Fibroblast of lung (primary cell): ENCODE measurements at places on chromosomes 5 and 9. TPM values are rescaled to one million over a fixed set of nuclear protein-coding genes. Genes with fewer than 3 reads are reported as not detected.

DNA sequence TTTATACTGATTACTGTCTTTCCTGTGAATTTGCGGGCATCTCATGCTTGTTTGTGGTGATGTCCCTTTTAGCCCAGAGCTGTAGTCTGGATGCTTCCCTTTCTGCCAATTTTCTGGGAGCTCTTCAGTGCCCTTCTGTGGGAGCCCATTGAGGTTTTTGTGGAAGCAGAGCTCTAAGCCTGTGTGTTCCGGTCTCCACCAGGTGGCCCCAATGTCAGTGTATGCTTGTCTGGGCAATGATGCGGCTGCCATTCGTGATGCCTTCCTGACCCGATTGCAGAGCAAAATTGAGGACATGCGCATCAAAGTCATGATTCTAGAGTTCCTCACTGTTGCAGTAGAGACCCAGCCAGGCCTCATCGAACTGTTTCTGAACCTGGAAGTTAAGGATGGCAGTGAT lies 35.1 kb downstream of the SH3GLB2 start:
- DNase-seq = peak; percentile 11

DNA sequence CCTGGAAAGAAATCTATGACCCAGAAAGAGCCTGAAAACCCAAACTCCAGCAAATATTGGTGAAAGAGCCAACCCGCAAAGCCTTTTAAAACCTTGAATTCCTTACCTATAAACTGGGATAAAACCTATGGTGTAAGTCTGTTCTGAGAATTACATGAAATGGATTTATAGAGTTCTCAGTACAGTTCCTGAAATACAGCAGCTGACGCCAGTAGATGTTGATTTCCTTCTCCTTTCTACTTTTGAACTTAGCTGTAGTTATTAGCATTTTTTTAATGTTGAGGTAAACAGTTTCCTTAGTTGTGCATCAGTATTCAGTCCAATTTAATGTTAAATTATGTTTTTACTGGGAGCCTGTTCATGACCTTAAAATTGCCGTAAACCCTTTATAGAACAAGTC lies 3.7 kb downstream of the SPIN1 start:
- no peak for DNase-seq

- no peak for DNase-seq
Measured at GRCh38 chr9:131744720-131745201, 4.9 kb upstream of the RAPGEF1 start.

The SOX30 gene
- polyA plus RNA-seq = 0.02 and 0.05 TPM in 2 replicates

The MCIDAS gene
- not detected in 2 replicates for polyA plus RNA-seq

The PCDHB4 gene
- 0.08 and 0.27 TPM in 2 replicates for polyA plus RNA-seq

GRCh38 chr5:65479527-65479926 lies 2.2 kb downstream of the ADAMTS6 start:
- no peak for DNase-seq

DNA sequence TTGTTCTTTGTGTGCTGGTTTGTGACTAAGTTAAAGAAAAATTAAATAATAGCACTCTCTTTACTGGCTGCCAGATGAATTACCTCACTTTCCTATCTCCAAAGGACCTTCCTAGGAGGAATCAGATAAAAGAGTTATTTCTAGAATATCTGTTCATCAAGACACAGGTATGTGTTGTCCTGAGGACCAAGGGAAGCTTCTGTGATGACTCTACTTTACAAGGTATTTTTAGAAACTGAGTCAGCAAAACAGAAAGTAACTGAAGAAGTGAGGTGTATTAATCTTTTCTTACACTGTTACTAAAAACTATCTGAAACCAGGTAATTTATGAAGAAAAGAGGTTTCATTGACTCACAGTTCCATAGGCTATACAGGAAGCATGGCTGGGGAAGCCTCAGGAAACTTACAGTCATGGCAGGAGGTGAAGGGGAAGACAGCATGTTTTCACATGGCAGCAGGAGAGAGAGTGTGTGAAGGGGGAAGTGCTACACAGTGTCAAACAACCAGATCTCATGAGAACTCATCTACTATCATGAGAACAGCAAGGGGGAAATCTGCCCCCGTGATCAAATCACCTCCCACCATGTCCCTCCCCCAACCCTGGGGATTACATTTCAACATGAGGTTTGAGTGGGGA lies 189.2 kb upstream of the DMAC1 start:
- DNase-seq = no peak

DNA sequence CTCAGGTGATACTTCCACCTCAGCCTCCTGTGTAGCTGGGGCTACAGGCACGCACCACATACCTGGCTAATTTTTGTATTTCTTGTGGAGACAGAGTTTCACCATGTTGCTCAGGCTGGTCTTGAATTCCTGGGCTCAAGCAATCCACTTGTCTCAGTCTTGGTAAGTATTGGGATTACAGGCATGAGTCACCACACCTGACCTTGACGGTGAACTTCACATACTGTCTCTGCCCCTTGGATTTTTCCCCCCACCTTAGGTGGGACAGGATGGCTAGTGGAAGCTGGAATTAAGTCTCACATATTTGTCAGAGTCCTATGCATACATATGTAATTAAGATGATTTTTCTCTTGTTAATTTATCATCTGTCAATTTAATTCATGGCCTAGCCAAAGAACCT lies 20.9 kb upstream of the RFK start:
- DNase-seq = peak; percentile 78

GRCh38 chr9:104911032-104911607 lies 16.8 kb downstream of the ABCA1 start:
- peak; percentile 32 for DNase-seq

The CYSTM1 gene
- polyA plus RNA-seq = 35.8 and 38.4 TPM in 2 replicates

DNA sequence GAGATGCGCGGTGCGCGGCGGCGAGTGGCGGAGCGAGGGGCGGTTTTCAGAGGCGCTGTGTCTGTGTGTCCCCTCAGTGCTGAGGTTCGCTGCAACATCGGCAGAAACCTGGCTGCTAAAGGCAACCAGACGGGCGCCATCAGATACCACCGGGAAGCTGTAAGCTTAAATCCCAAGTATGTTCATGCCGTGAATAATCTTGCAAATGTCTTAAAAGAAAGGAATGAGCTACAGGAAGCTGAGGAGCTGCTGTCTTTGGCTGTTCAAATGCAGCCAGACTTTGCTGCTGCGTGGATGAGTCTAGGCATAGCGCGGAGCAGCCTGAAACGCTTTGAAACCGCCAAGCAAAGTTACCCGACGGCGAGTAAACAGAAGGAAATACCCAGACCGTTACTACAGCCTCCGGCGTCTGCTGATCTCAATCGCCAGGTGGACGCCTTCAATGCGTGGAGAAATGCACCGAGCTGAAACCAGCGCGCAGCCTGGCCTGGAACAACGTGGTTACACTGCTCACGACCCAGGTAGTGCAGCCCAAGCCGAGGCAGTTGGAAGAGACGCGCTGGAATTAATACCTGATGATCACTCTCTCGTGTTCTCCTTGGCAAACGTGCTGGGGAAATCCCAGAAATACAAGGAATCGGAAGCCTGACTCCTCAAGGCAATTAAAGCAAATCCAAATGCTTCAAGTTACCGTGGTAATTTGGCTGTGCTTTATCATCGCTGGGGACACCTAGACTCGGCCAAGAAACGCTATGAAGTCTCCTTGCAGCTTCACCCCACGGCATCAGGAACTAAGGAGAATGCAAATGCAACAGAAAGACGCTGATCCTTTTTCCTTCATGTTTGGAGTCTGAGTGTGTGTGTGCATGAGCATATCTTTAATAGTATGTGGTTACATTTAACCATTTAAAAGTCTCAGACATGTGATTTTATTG lies 15.9 kb downstream of the OR2V1 start:
- peak; percentile 45 for DNase-seq

The GPR21 gene
- polyA plus RNA-seq = 1.2 TPM in 1 of 2 replicates, not detected in the other

- no peak for DNase-seq
Measured at GRCh38 chr5:112720576-112720975, 17.1 kb upstream of the APC start.

GRCh38 chr9:121529237-121529987 lies 29.8 kb upstream of the GGTA1 start:
- DNase-seq = peak; percentile 97

GRCh38 chr5:131392466-131393095 lies 128.7 kb downstream of the CDC42SE2 start:
- no peak for DNase-seq

DNA sequence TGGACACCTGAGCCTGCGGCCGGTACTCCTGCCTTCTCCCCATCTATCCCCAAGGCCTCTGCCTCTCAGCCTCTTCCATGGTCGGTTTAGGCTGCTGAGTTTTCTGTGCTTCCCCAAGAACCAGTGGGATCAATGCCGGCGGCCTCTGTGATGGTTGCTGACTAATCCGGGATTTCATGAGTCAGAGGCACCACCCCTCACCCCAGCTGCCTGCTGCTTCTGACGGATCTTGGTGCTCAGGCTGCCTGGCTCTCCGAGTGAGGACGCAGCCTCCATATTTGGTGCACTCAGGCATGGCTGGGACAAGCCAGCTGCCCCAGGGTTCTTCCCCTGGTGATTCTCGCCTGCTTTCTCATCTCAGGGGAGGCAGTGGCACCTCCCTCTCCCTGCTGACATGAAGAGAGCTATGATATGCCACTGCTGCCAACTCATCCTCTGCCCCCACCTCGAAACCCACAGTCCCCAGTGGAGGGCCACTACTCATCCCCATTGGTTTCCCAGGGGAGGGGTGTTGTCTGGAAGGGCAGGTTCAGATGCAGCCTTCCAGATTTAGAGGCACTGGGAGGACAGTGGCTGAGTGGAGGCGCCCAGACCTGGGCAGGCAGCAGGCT lies 3.3 kb upstream of the MAN1B1 start:
- peak; percentile 97 for DNase-seq

- DNase-seq = no peak
Measured at GRCh38 chr9:92649007-92649406, 20.9 kb downstream of the IPPK start.

- DNase-seq = no peak
Measured at GRCh38 chr5:142015781-142016533, 3.1 kb upstream of the GNPDA1 start.

DNA sequence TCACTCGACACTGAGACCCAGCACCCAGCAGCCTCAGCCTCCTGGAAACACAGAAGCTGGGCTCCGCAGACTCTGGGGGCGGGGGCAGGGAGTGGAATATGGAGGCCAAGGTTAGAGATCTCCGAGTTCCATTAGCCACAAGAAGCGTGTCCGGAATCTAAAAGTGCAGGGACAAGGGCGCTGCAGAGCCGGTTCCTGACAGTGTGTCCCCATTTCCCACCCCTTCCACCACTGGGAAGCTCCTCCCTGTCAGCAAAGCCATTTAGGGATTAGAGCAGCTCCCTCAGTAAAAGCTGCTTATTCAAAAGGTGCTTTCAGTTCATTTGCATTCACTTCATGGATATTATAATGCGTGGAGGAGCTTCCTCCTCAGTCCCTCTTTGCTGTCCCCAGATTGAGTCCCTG lies 74.1 kb upstream of the HSPA9 start:
- DNase-seq = no peak

GRCh38 chr5:179417696-179418095 lies 72.4 kb upstream of the ADAMTS2 start:
- no peak for DNase-seq

DNA sequence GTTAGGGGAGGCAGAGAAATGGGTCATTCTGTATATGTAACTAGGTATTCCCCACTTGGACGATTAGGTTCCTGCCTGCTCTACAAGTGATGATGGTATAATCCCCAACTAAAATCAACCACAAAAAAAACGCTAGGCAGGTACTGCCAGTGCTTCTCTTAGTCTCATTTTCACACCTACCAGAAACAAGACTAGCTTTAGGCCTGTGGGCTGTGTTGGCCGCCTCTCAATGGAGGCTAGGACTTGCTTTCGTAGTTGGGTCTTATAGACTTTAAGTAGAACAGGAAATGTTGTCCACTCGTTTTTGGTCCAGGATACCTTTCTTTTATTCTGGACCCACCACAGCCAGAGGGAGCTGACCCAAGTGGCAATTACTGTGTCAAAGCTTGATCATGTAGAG lies 111.8 kb downstream of the UNC13B start:
- DNase-seq = no peak

- DNase-seq = no peak
Measured at GRCh38 chr5:125337294-125337693, 590.9 kb upstream of the ZNF608 start.

The FAM120A gene
- polyA plus RNA-seq = 85.8 and 92.9 TPM in 2 replicates

DNA sequence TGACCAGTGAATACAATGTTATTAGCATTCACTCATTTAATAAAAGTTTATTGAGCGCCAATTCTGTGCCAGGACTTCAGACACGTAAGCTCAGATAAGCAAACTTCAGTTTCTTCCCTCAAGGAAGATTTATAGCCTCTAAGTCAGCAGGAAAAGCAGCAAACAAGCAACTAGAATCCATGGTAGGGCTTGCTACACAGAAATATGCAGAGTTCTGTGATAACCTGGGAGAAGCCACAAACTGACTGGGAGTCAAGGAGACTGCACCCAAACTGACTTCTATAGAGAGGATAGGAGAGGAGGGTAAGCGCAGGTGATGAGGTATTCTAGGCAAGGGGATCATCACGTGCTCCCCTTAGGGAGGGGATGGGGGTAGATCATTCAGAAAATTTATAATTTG lies 1.4 kb upstream of the OGN start:
- no peak for DNase-seq

DNA sequence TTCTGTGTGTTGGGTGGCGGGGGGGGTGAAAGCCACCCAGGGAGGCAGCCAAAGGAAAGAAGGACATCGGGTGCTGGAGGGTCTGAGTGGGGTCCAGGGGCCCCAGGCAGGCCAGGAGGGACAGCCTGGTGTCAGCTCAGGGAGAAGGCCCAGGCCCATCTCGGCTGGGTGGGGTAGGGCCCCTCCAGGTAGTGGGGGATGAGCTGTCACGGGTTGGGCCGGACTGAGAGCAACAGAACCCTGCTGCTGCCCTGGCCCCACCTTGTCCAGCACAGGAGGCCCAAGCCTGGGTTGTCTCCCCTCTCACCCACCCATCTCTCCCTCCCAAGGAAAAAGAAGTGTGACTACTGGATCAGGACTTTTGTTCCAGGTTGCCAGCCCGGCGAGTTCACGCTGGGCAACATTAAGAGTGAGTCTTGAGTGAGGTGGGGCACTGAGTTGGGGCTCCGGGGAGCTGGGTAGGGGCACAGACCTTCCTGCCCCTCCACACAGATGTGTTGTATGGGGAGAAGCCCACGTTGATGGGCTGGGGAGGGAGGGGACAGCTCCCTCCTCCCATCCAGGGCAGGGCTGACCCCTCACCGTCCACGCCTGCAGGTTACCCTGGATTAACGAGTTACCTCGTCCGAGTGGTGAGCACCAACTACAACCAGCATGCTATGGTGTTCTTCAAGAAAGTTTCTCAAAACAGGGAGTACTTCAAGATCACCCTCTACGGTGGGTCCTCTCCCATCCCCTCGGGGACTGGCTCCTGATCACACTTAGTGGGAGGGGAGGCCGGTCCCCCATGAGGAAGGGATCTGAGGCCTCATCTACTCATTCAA lies 2.3 kb downstream of the LCN2 start:
- DNase-seq = no peak

- no peak for DNase-seq
Measured at GRCh38 chr5:11037080-11037479, 276.0 kb upstream of the DAP start.
